ENCODE measurements at places on chromosomes 2 and 18.

DNA sequence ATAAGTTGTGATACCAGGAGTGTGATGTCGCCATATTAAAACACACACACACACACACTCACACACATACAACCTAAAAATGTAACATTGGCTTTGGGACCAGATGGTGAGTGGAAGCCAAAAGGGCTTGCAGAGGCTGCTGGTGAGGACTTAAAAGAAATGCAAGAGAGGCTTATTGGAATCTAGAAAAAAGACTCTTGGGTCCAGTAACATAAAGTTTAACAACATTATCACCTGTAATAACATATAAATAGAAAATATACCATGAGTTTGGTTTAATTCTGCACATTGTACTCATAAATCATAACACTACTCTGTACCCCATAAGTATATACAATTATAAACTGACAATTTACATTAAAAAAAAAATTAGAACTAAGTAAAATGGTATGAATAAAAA, 74.4 kb upstream of the MYCN start:
- DNase-seq: no peak

GRCh38 chr18:67282796-67283195, 233.7 kb downstream of the DSEL start:
- DNase-seq: no peak

DNA sequence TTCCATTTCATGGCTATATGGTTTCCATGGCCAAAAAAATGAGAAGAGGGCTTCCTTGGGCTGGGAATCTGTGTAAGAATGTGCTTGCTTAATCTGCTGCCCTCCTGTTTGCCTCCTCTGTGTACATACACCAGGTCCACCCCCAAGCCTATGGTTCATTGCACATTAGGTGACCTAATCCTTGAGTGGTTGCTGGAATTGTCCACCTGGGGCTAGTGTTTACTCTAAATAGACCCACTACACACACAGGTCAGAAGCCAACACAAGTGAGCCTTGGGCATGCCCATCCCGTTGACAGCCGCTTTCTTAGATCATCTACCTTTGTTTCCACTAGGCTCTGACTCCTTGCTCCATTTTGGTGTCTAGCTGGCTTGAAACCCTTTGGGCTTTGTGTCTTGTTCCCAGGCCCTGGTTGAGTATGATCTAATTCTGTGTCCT, 59.2 kb upstream of the ATL2 start:
- no peak for DNase-seq

GRCh38 chr2:178279142-178279541, 84.8 kb downstream of the OSBPL6 start:
- DNase-seq: peak; percentile 85

Data from glomerular endothelial cell (primary cell).